ENCODE measurements at places on chromosomes 11 and 22.

DNA sequence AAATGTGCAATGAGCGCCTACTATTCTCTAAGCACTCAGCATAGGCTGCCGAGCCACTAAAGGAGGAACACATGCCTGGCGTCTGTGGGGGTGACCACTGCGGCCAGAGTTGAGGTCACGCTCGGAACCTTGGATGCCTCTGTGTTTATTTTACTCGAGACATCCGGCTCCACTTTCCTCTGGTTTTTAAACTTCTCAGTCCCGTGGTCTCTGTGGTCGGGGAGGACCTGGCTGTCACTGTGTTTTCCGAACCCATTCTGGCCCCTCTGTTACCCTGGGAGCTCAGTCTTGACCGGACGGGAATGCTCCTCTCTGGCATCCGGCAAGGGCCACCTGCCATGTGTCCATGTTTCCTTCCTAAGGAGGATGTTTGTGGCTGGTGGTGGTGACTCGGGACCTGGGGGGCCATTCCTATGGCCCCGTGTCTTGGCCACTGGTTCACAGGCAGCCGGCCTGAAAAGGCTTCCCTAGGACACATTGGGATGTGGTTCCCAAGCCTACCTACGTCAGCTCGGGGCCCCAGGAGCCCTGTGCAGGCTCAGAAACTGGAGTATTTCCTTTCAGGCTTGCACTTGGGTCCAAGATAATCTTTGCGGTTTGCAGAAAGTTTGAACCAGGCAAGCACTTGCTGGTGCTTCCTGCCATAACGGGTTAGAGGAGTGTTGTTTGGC is 46.7 kb upstream of the PARVG start:
- peaks cover 10% of the 10 kb centered on the region for H3K36me3 ChIP-seq
- H3K27me3 ChIP-seq = no peaks in the 10 kb centered on the region
- no peak overlapping the region for H3K4me3 ChIP-seq
- no peaks in the 10 kb centered on the region for H3K4me1 ChIP-seq
- no peak overlapping the region for H3K27ac ChIP-seq
- DNase-seq = no peak

DNA sequence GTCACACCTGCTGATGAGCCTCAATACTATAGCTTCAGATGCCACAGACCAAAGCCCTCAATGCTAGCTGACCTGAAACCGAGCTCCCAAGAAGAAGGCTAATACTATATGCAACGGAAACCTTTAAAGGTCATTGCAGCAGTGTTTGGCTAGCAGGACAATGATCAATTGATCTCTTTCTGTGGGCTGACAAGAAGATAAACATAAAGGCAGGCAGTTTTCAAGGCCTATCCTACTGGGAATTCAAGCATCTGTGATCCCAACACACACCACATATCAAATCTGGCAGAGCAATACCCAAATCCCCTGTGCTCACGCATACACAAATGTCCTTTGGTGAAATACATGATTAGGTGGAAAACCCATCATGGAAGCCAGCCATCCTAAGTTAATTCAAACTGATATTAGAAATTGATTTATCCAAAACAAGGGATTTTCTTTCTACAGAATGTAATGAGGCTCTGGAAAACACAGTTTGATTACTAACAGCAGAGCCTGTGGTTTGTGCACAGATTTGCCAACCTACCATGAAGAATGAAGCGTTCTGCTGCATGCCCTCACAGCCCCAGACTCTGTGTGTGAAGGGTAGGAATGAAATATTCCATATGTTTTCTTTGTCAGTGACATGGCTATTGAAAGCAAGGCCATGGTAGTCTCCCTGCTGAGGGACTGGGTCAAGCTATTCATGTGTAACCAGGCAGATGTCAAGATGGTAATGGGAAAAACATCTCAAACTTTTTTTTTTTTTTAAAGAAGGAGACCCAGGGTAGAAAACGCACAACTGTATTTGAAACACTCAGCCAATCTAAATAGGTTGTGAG is 12.2 kb downstream of the LGR4 start:
- no peak for DNase-seq
- no peaks in the 10 kb centered on the region for H3K36me3 ChIP-seq
- H3K27me3 ChIP-seq = peaks cover 29% of the 10 kb centered on the region

DNA sequence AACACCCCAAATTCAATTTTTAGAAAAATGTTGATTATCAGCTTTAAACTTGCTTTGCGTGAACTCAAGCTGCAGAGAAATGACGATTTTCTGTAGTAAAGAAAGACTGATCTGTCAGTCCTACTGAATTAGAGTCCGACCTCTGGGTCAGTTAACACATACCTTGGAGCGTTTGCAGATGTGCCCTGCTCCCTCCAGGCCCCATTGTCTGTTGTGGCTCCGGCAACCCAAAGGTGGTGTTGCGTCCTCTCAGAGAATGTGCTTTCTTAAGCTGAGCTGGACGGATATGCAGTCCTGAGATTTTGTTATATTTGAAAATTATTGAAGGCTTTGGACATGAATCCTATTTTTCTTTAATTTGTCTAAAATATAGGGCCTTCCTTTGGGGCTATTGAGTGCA is 31.5 kb upstream of the MYO18B start:
- no peaks in the 10 kb centered on the region for H3K27me3 ChIP-seq
- peaks cover 1% of the 10 kb centered on the region for H3K36me3 ChIP-seq
- H3K4me1 ChIP-seq = peaks cover 5% of the 10 kb centered on the region
- no peak overlapping the region for H3K4me3 ChIP-seq
- no peak overlapping the region for H3K27ac ChIP-seq

DNA sequence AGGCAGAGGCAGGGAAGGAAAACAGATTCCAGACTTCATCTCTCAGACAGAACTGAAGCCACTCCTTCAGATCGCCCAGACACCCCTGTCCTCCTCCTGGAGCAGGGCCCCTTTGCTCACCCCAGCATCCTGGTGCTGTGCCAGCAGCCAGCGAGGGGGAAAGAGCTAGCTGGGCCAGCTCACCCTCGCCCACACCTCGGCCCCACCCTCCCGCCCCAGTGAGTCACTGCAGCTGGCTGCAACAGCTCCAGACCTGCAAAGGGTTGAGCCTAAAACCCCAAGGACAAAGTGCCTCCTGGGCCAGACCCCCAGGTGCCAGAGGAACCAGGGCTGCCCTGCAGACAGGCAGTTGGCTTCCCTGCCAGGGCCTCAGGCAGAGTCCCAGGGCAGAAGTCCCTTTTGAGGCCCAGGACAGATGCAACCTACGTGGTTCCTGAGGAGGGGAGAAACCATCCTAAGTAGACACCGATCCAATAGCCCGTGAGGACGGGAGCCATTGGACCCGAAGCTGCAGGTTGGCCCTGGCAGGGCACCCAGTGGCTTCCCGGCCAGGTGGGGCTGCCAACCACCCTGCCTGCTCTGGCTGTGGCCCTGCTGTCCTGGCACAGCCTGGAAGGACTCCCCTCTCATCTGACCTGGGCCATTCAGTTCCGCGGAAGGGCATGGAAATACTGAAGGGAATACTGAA is 7.2 kb downstream of the AHNAK start:
- peak overlapping the region; percentile 93 for H3K27ac ChIP-seq
- no peak for DNase-seq
- peaks cover 75% of the 10 kb centered on the region for H3K36me3 ChIP-seq
- H3K4me3 ChIP-seq = peak overlapping the region; percentile 63

DNA sequence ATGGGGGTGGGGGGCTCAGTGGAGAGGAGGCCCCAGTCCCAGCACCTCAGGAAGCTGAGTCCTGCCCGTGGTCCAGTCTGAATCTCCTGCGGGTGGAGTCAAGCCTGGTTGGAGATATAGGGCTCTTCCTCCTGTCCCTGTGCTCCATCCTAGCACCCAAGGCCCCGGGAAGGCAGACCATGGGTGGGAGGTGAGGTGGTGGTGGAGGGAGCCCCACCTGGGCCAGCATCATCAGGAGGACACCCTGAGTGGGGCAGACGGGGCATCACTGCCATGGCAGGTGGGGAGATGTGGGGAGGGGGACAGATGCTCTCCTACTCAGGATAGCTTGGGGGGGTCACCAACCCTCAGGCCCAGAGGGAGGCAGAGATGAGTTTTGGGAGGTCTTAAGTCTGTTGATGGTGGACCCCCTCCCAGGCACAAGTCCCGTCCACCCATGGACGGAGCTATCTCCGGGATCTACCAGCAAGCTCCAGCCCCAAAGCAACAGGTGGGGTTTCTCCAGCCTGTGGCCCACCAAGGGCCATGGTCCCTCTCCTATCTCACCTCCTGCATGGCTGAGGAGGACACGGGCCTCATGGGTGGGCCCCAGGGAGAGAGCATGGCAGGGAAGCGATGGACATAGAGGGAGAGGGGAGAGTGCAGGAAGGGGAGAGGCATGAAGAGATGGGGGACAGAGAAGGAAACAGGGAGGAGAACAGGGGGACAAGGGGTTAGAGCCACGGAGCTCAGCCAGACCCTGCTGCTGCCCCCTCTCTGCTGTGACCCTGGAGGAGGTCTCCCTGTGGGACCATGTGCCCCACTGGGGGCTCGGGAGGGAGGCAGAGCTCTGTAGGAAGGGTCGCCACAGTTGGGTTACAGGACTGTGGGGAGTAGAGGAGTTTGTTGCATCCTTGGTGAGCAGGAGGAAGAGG is 1.3 kb downstream of the MRGPRE start:
- no peak overlapping the region for H3K27ac ChIP-seq
- peaks cover 2% of the 10 kb centered on the region for H3K36me3 ChIP-seq
- H3K4me1 ChIP-seq = no peaks in the 10 kb centered on the region
- H3K4me3 ChIP-seq = no peak overlapping the region
- H3K27me3 ChIP-seq = peaks cover 37% of the 10 kb centered on the region
